ENCODE measurements at places on chromosomes 11 and 22.

DNA sequence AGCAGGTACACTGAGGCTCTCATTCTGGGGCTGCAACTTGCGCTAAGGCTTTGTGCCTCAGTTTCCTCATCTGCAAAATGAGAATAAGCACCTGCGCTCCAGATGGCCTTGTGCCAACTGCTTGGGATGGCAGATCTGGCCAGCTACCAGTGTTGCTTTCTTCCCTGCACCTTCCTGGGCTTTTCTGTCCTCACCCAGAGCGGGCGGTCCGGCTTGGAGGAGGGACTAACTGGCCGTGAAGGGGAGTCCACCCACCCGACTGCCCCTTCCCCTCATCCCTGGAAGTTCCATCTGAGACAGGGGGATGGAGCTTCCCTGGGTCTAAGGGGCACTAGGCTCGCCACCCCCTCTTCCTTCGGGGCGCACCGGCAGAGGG lies 3.5 kb downstream of the SLC16A8 start:
- no peak for DNase-seq

DNA sequence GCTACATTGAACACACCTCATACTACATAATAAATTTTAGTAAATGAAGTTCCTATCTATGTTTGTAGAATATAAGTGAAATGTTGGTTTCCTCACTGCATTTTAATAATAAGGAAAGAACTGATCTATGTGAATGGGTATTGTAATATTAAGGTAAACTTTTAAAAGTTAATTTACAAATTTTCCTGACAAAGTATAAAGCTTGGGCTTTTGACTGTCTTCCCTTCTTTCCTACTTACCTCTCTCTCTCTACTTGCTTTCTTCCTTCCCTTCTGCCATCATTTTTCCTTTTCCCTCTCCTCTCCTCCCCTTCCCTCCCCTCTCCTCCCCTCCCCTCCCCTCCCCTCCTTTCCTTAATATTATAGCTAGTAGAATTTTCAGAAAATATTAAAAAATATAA lies 798.2 kb downstream of the CNTN5 start:
- DNase-seq: no peak

DNA sequence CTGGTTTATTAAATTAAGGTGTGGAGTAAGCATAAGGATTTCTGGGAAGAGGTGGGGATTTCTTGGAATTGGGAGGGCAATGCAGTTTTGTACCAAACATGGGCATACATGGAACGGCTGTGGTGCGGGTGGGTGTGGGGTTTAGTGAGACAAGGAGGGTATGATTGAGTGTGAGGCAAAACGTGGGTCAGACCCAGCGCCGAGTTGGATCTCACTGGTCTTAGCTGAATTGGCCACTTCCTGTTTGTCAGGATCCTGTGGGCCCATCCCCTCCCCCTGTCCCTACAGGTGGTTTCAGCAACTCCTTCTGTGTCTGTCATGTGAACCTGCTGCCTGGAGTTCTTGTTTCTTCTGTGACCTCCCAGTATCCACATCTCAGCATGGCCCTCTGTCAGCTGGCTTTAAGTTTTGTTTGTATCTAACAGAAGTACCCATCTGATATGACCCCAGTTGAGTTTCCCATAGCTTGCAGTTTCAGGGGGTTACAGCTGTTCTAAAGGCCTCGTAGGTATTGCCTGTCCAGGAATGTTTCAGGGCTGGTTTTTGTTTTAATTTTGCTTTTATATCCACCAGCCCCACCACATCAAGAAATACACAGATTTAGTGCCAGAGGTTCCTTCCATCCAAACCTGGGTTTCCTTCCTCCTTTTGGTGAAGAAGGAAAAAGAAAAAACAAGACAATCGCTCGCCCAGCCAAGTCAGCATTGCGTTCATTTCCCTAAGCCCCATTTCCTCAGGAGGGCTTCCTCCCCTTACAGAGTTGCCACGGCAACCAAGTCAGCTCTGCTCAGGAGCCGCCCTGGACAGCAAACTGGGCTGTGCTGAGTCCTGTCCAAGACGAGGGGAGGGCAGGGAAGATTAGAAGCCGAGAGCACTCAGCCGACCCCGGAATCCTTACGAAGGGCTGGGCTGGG lies 6.0 kb downstream of the APOL1 start:
- no peak for DNase-seq

DNA sequence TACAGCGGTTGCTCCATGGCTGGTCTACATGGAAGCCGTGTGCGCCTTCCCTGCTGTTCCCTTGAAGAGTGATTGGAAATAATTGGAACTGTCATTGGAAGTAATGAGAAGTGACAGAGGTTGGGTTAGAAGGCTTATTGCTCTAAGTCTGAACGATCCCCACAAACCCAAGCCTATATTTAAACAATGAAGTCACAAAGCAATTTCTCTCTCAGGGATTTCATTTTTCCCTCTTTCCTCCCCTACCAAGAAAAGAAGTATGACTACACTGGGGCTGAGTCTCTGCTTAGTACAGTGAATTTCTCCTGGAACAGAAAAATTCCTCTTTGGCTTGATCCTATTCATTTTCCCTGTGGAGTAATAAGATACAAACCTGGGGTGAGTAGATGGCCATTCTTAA lies 7.8 kb downstream of the CLMP start:
- DNase-seq: no peak

Measured in RWPE1 (cell line).